ENCODE measurements at places on chromosomes 2 and 18.

- DNase-seq, result no peak
Observed at GRCh38 chr2:54862742-54863141, 139.3 kb downstream of the EML6 start.

GRCh38 chr2:225425284-225425683, 25.8 kb downstream of the NYAP2 start:
- no peak for DNase-seq

DNA sequence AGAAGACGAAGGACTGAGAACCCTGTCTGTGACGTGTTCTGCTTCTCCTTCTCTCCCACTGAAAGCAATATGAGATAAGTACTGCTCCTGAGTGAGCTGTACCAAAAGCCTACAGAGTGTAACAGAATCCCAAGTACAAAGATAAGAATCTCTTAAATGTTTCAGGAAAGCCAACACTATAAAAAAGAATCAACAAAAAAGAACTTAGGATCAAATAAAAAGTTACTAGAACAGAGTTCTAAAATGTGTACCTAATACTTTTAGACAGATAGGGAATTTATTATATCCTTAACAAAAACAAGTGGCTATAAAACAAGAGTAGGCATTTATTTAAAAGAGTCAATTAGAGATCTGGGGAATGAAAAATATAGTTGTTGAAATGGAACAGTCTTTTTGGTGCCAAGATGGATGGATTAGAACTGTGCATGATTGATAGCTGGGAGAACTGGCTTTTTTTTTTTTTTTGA, 49.0 kb downstream of the NCOA1 start:
- DNase-seq, result no peak

- DNase-seq, result no peak
Observed at GRCh38 chr2:239747274-239747673, 277.9 kb downstream of the NDUFA10 start.

DNA sequence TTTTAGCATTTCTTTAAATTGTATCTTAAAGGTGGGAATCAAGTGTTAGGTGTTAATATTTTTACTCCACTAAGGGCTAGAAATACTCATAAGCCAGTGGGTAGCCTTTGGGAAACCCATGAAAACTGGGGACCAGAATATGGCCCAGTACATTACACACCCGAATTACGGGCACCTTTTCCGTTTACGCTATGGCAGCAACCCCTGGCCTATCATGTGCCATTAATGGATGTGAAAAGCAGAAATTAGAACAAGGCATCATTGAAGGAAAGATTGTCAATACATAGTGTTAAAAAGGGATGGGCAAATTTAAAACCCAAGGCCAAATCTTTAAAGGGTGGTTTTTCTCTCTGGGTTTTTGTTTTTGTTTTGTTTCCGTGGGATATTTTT, 781 bp downstream of the FARP2 start:
- peak; percentile 31 for DNase-seq

DNA sequence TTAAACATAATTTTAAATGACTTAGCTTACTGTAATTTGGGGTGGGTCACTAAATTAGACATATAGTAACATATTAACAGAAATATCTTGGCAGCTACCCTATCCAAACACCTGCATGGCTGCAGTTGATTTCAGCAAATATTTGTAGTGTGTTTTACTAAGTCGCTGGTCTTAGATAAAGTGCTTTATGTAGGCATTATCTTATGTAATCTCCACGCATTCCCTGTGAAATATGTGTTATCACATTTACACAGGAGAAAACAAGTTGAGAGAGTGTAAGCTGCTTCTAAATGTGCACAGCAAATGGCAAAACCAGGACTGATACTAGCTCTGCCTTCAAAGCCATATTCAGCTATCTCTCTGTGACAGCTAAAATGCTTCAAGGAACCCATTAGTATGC, 72.0 kb downstream of the NYAP2 start:
- no peak for DNase-seq

DNA sequence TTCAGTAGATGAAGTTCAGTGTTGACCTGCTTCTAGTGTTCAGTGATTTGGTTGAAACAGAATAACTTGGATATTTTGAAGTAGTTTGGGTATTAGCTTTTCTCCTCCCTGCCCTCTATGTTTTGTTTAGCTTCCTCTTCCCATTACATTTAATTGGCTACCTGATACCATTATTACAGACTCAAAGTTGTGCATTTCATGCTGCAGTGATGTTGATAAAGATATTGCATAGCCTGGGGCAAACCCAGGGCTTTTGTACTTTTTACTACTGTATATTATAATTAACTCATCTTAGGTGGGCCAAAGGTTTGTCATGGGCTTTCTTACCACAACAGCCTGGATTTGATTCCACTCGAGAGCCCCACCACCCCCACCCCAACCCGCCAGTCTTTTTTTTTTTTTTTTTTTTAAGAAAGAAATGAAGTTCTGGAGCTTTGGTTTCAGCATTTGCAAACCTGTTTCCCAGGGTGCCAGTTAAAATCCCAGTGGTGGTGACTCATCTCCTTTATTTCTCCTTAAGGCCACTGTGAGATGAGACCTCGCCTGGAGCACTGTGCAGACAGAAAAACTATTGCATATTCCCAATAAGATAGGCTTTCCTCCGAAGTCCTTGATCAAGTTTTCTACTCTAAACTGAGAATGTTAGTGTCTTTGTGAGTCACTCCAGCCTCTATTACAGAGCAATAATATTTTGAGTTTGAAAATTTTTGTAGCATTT, 393.7 kb upstream of the FANCL start:
- DNase-seq, result no peak

GRCh38 chr18:46711444-46711863, 45.4 kb downstream of the ST8SIA5 start:
- no peak for DNase-seq

DNA sequence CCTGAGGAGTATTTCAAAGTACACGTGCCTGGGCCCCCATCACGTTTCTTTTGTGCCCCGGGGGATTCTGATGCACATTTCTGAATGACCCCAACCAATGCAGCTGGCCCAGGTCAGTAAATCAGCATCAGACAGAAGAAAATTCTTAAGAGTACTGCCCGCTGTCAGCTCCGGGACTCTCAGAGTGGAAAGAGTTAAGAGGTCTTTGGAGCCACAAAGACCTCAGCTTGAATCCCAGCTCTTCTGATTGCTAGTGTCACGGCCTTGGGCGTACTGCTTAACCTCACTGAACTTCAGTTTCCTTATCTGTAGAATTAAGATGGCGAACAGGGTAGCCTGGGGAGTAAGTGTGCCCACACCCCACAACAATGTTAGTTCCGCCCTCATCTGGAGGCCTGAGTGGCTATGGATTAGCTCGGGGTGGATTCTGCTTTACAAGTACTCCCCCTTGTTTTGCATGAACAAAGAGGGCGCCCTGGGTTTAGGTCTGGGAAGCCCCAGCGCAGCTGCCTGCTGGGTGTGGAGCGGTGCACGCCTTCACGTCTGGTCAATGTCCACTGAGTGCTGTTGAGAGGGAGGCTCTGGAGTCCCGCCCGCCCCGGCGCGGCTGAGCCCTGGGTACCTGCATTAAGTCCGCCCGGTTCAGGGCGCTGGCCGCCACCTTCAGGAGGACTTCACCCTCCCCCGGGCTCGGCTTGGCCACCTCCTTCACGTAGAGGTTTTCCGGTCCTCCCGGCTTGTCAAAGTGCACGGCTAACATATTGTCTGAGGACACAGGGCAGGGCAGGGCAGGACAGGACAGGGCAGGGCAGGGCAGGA, 858 bp downstream of the TP53I3 start:
- DNase-seq, result no peak

GRCh38 chr2:68726100-68726499, 8.5 kb upstream of the ARHGAP25 start:
- no peak for DNase-seq

- no peak for DNase-seq
Observed at GRCh38 chr2:59824314-59824713, 729.1 kb downstream of the BCL11A start.

GRCh38 chr18:25895518-25895917, 194.9 kb downstream of the SS18 start:
- no peak for DNase-seq

GRCh38 chr2:231891514-231891905, 34.7 kb downstream of the NPPC start:
- DNase-seq, result no peak

GRCh38 chr2:162233197-162233596, 10.0 kb downstream of the FAP start:
- no peak for DNase-seq

DNA sequence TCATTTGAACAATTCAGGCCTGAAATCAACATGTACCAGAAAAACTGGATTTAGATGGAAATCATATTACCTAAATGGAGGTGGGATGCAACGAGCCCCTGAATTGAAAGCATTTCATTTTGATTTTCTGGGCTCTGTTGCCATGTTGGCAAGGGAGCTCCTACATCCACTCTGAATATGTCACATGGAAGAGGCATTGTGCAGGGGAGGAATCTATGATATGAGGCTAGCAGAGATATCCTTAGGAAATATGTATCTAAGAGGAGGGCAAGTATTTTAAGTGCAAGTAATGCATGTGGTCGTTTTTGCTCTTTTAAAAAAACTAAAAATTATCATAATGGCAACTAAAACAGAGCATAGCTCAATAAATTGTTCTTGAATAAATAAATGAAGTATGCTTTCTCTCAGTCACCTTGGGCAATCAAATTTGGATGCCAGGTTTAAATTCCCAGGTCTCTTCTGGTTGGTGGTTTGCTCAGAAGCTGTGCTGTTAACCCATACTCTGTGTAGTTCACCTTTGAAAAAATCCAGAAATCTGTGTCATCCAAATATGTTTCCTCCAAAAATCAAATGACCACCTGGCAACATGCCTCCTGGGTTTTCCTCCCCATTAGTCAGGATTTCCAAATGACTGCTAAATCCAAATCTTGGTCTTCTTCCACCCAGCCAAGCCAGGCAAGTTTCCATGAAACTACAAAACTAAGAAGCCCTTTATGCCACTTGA, 6.5 kb upstream of the LGALSL start:
- no peak for DNase-seq

DNA sequence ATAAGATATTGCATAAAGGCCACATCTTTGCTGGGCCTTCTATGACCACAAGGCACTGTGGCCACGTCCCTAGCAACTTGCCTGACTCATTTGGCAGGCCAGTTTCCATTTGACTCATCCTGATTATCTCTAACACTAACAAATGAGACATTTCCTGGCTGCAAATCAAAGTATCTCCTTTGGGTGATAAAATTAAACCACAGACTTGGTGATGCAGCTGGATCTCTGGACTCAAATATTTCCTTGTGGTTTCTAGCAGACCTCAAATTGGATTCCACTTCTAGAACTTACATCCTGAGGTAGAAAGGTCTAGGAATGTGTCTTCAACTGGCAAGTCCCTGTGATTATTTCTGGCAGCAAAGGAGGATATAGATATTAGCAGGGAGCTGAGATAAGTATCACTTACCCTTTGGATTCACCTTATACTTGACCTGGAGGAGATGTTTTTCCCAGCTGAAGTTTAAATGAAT, 167.9 kb upstream of the NXPH2 start:
- no peak for DNase-seq

- DNase-seq, result no peak
Observed at GRCh38 chr2:238717084-238717483, 130.8 kb upstream of the TWIST2 start.

DNA sequence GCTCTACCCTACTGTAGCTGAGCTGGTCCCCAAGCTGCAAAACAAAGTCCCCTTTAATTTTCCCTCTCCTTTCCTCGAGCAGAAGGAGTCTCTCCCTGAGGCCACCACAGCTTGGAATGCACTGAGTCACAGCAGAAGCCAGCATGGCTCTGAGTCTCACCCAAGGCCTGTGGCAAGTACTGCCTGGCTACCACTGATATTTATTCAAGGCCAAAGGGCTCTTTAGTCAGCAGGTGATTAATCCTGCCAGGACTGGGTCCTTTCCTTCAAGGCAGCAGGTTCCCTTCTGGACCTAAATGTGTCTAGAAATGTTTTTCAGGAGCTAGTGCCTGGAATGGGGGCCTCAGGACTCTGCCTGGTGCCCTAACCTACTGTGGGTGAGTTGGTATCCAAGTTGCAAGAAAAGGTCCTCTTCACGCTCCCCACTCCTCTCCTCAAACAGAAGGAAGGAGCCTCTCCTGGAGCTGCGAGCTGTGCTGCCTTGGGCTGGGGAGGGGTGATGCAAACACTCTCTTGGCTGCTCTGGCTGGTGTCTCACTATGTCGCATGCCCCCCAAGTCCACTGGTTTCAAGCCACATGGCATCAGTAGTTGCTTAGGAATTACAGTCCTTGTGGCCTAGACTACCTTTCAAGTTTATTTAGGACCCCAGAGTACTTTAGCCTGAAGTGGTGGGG, 53.4 kb downstream of the CD28 start:
- DNase-seq, result no peak

GRCh38 chr2:241065355-241065803, 36.7 kb downstream of the MTERF4 start:
- DNase-seq, result no peak

- DNase-seq, result no peak
Observed at GRCh38 chr2:16587601-16588000, 78.0 kb downstream of the CYRIA start.

GRCh38 chr2:181461056-181461997, 4.1 kb downstream of the ITGA4 start:
- DNase-seq, result no peak

- no peak for DNase-seq
Observed at GRCh38 chr2:40374543-40375240, 77.2 kb downstream of the SLC8A1 start.

DNA sequence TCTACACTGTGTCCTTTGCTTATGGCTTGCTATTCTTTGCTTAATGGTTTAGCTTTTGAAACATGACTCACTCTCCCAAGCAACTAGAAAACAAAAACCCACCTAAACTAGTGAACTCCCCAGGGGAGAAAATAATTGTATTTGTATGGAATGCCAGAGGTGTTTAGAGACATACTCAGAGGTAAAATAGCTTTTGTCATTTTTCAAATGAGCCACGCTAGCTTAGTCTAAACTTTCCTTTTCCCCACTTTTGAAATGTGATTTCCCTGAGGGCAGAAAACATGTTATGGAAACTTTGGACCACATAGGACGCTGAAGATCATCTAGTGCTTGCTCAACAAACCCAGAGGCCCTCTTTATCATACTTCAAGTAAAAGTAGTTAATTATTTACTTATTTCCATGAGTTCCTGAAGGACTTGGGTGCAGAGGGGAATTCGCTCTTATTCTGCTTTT, 16.5 kb upstream of the CYTIP start:
- DNase-seq, result no peak

GRCh38 chr2:24613154-24613814, 122.2 kb downstream of the NCOA1 start:
- peak; percentile 4 for DNase-seq

DNA sequence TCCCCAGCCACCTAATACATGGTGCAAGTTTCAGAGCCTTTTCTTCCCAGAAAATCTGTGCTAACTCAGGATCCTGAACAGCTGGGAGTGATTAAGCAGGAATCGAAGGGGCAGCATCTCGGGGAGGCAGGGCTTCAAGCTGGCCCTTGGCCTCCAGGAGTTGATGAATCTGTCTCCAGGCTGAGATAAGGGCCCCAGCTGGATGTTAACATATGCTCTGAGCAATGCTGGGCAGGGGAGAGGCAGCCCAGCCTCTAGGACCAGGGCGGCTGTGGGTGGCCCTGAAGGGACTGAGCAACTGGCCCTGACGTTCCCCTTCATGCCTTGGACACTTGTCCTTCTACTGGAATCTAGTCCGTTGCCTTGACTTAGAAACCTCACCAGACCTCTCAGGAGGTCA, 84.1 kb upstream of the EPC2 start:
- DNase-seq, result no peak

Data from CD4-positive, alpha-beta T cell (primary cell).